ENCODE measurements at places on chromosomes 13 and 19.

GRCh38 chr13:33025220-33025744 is 9.1 kb downstream of the KL start:
- no peak for DNase-seq

DNA sequence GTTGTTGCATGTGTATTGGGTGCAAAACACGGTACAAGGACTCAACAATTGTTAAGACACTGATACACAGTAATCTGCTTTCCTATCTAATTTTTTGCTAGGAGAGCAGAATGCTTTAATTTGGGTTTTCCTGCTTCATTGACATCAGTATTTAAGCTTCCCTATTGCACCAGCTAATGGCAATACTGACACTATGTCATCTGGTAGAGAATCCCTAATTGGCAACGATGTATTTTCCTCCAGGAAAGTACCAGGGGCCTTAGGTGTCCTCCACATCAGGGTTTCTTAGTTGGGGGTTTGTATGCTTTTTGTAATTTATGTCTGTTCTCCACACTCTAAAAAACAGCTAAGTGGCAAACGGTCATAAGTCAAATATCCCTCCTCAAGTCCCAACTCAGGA is 76.5 kb upstream of the FRY start:
- no peak for DNase-seq

- no peak for DNase-seq
These were observed 1617.6 kb upstream of the SLC10A2 start for GRCh38 chr13:104683789-104684188.

DNA sequence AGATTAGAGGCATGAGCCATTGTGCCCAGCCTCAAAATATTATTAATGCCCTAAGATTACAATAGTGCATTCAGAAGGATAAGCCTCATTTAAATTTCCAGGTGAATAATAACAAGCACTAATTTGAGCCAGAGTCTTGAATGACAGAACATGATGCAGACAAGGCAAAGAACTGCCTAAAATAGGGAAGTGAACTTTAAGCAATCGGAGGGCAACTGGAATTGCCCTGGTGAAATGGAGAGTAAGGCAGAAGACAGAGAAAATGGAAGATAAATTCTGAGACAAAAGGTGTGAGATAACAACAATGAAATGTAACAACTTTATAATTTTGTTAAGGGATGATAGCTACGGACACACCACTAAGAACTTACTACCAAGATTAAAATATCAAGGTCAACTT is 199.9 kb downstream of the DIAPH3 start:
- DNase-seq: no peak

DNA sequence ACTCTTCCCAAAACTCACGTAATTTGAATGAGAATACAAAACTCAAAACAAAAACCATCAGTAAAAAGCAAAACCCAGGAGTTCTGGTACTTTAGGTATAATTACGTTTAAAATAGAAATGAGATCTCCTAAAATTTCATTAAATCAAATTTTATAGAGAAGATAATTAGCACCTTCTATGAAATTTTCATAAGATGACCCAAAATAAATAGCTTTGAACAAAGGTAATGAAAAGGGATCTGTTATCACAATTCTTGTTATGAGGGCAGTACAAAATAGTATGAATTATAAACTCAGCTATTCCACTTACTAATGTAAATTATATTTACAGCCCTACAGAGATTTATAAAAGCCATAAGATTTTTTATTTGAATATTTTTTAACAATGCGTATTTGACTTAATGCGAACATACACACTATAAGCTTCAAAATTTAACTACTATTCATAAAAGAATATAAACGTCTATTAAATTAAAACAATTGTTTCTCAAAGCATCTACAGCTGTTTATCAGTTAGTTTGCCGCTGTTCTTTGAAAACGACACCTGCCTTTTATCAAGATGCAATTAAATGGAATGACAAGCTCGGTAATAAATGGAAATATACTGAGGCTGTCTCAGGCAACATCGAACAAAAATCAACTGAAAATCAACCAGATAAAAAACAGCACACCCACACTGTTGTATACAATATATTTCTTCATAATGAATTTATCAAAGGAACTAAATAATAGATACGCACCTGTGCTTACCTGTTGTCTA is 63.8 kb downstream of the KCNRG start:
- DNase-seq: no peak

DNA sequence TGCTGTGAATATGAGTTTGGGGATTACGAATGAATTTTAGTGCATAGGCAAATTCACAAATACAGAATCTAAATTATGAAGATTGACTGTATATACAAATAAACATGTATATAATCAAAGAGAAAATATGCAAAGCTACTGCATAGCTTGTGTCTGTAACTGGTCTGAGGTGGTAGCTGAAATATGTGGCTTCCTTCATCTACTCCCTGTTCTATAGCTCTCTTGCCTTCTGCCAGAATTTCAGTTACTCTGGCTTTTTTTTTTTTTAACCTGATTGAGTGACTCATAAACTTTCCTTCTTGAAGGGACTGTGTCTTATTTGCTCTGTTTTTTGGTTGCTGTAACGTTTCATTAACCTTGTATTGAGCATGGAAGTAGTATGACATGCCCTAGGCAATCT is 26.6 kb downstream of the DNAJC3 start:
- no peak for DNase-seq

DNA sequence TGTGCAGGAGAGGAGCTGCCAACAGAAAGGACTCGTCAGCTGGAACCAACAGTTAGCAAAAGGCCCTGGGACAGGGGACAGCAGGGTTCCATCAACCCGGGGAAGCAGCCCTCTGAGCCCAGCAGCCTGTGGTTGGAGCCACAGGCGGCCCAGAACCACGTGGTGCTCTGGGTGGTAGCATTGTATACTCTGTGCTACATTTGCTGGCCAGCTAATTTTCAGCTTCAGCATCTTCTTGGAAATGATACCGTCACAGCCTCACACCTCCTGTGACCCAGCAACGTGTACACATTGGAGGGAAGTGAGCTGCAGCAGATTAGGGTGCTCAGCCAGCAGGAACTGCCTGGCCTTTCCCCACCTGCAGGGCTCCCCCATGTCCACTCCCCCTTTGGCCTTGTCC is 13.1 kb upstream of the MTIF3 start:
- no peak for DNase-seq

Data from A673 (cell line).